ENCODE measurements at places on chromosomes 2 and 18.

DNA sequence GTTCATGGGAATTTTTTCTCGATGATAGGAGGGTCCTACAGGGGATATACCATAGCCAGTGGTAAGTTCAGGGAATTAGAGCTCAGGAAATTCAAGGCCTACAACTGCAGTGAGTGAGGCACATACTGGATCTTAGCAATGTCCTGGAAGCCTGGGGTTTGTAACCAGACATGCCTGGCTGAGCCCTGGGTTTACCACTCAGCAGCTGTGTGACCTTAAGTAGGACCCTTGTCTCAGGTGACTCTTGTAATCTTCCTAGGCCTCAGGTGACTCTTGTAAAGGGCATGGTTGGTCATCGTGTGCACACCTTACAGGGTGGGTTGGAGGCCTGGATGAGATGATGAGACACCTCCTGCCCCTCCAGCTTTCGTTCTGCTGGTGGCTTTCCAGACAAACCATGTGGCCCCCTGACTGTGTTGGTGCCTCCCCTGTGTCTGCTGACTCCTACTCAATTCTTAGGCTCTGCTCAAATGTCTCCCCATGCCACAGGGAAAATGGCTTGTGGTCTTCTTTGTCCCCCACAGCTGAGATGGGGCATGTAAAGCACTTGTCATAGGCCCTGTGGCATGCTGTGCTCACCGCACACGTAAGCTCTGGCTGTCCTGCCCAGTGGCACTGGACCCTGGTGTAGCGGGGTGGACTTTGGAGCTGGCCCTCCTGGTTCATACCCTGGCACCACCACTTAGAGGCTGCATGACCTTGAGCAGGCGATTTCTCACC, 94.1 kb downstream of the FHOD3 start:
- no peak overlapping the region for H3K4me3 ChIP-seq
- H3K36me3 ChIP-seq = no peaks in the 10 kb centered on the region
- no peak for DNase-seq
- no peak overlapping the region for H3K27ac ChIP-seq
- H3K27me3 ChIP-seq = no peaks in the 10 kb centered on the region

GRCh38 chr18:78728784-78729467, 250.7 kb upstream of the SALL3 start:
- no peaks in the 10 kb centered on the region for H3K36me3 ChIP-seq
- H3K27ac ChIP-seq = no peak overlapping the region
- no peak overlapping the region for H3K4me3 ChIP-seq

DNA sequence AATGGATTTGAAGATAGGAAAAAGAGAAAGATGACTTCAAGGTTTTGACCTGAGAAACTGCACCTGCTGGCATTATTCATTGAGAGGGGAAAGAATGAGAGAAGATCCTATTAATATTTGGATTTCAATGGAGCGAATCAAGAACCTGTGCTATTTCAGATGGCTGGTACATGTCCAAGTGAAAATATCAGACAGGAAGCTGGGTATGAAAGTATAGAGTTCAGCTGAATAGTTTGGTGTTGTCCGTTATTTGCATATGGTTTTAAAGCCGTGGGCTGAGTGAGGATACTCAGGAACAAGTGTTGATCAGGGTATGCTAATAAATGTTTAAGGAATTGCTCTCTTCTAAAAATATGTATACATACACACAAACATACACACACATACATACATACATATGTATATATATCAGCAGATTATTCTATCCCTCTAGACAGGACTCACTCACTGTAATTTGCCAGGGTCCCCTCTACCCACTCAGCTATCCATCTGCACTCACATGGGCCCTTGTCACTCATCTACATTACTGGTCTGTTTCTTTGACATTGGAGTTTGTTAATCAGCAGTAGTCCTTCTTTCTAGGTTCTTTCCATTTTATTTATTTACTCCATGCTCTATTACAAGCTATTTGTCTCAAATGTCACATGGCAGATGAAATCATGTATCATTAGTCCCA, 33.9 kb upstream of the IKZF2 start:
- no peaks in the 10 kb centered on the region for H3K36me3 ChIP-seq
- H3K27ac ChIP-seq = no peak overlapping the region
- H3K4me3 ChIP-seq = no peak overlapping the region

- H3K36me3 ChIP-seq = peaks cover 19% of the 10 kb centered on the region
- H3K4me1 ChIP-seq = no peaks in the 10 kb centered on the region
- peak overlapping the region; percentile 93 for H3K4me3 ChIP-seq
- no peaks in the 10 kb centered on the region for H3K27me3 ChIP-seq
- DNase-seq = no peak
- peak overlapping the region; percentile 81 for H3K27ac ChIP-seq
Measured at GRCh38 chr2:127525691-127526131, 578 bp downstream of the IWS1 start.

DNA sequence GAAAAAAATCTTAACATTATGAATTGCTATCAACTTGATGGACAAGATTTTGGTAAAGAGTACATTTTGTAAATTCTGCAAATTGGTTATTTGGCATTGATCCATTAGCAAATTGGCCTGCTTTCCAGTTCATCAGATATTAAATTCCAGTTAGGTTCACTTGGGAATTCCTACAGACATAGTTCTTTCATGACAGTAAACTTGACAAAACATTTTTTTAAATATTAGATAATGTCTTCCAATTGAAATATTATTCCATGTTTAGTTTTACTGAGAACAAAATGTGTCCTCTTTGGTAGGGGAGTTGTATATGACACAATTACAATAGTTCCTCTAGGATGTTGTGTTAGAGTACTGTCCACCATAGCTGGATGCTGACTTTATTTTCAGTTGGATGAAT, 141.9 kb downstream of the LCLAT1 start:
- H3K27ac ChIP-seq = no peak overlapping the region
- H3K27me3 ChIP-seq = no peaks in the 10 kb centered on the region
- H3K36me3 ChIP-seq = no peaks in the 10 kb centered on the region
- no peak overlapping the region for H3K4me3 ChIP-seq
- H3K4me1 ChIP-seq = no peaks in the 10 kb centered on the region

- no peak for DNase-seq
- H3K4me1 ChIP-seq = no peaks in the 10 kb centered on the region
- H3K4me3 ChIP-seq = no peak overlapping the region
Measured at GRCh38 chr18:3440341-3440740, 9.6 kb upstream of the TGIF1 start.

DNA sequence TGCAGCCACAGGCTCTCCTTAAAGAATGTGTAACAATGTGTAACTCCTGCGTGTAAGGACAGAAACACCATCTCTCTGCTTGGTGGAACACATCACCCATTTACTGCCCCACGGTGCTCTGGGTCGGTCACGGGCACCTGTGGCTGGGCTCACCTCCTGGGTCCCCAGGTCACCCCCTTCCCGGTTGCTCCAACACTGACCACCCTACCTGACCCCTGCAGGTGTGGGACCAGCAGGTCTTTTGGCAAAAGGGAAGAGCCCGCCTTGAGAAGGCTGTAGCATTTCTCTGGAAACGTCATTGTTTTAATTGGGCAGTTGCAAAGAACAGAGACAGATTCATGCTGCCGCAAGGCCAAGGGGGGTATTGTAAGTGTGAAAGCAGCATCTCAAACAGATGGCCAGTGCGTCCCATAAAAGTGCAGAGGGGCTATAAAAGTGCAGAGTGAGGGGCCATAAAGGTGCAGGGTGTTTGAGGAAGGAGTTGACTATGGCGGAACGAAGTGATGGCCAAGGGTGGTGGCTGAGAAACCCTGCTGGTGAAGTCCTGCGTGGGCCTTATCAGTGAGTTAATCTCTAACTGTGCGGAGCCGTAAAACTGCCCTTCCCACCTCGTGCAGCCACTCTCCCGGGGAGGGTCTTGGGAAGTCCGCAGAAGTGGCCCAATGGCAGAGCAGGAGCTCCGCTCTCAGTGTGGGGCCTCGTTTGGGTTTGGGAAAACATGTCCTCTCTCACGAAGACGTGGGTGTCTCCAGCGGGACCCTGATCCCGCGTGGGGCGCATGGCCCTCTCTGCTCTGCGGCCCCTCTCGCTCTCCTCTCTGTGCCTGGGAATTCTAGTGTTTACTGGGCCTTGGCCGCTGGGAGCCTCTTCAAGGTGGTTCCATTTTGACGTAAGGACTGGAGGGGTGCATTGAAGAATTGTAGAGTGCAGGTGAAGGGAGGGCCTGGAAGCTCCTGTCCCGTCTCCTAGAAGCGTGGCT, 13.7 kb upstream of the NEU4 start:
- DNase-seq = no peak
- H3K27me3 ChIP-seq = no peaks in the 10 kb centered on the region
- no peak overlapping the region for H3K4me3 ChIP-seq
- no peaks in the 10 kb centered on the region for H3K36me3 ChIP-seq
- no peaks in the 10 kb centered on the region for H3K4me1 ChIP-seq

All from tibial nerve (tissue), 4 donors.